ENCODE measurements at places on chromosomes 3 and 15. TPM values are rescaled to one million over a fixed set of nuclear protein-coding genes. Genes with fewer than 3 reads are reported as not detected.

DNA sequence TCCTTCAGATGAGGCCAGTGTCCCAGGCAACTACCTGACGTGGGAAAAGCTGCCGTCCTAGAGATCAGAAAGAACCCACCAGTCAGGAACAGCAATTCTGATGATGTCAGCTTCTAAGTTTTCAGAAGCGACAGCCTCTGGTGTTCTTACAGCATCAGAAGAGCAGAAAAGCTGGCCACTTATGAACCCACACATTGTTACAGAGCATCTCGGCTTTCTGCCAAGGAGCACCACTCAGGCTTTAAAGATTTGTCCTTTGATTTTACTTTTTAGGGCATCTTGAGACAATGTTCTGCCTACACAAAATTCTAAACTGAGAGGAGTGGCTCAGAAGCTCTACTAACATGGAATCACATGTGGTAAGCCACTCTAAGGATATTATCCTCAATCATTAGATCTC lies 49.7 kb upstream of the BOC start:
- DNase-seq: no peak
- H3K4me1 ChIP-seq: no peaks in the 10 kb centered on the region
- peaks cover 9% of the 10 kb centered on the region for H3K27me3 ChIP-seq
- H3K4me3 ChIP-seq: no peak overlapping the region

- H3K27ac ChIP-seq: no peak overlapping the region
- no peak for DNase-seq
- no peaks in the 10 kb centered on the region for H3K4me1 ChIP-seq
- H3K4me3 ChIP-seq: no peak overlapping the region
- no peaks in the 10 kb centered on the region for H3K27me3 ChIP-seq
- peaks cover 17% of the 10 kb centered on the region for H3K36me3 ChIP-seq
Observed at GRCh38 chr3:41277790-41278465, 78.6 kb downstream of the CTNNB1 start.

DNA sequence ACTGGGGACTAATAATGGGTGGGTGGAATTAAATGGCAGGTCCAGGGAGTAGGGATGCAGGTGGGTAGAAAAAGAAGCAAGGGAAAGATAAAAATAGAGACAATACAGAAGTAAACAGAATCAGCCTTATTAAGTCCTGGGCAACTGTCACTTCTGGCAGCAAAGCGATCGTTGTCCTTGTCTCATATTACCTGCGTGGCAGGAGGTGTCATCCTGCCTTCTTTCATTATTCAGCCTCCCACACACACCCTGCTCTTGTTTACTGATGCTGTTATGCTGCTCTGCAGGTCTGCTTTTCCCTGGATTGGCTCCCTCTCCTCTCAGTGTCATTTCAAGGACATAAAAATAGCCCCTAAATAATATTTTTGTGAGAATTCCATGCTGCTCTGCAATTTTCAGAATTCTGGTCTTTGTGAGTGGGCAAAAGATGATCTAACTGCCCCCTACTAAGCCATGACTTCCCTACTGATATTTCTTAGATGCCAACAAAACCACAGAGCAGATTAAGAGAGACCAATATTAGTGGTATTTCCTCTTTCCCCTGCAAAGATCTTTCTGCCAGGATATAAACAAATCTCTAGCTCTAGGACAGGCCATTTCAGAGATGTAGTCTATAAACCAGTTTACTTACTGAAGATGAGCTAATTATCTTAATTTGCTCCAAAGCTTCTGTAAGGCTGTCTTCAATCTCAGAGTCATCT lies 8.5 kb downstream of the VEPH1 start:
- no peak for DNase-seq
- H3K27ac ChIP-seq: no peak overlapping the region
- H3K36me3 ChIP-seq: no peaks in the 10 kb centered on the region
- no peak overlapping the region for H3K4me3 ChIP-seq

DNA sequence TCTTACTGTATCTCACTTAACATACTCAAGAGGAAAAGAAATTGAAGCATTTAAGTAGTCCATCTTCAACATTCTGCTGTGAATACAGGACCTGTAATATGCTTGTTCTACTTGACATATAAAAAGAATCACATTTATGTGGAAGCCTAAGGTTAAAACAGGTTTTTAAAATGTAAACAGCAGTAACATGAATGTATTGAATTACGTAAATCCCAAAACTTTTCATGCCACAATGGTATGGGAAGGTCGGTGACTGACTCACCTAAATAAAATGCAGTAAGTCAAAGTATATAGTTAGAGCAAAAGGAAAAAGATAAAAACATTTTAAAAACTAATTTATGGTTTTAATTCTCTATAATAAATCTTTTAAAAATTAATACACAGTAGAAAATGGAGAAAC lies 115.7 kb upstream of the TJP1 start:
- H3K4me3 ChIP-seq: no peak overlapping the region
- no peaks in the 10 kb centered on the region for H3K36me3 ChIP-seq
- no peak for DNase-seq
- H3K4me1 ChIP-seq: no peaks in the 10 kb centered on the region
- H3K27ac ChIP-seq: no peak overlapping the region

GRCh38 chr3:128319741-128320141 lies 146.9 kb downstream of the DNAJB8 start:
- DNase-seq: no peak
- no peaks in the 10 kb centered on the region for H3K27me3 ChIP-seq
- no peak overlapping the region for H3K27ac ChIP-seq
- peaks cover 13% of the 10 kb centered on the region for H3K36me3 ChIP-seq
- peaks cover 33% of the 10 kb centered on the region for H3K4me1 ChIP-seq

- H3K27me3 ChIP-seq: peaks cover 9% of the 10 kb centered on the region
- no peak overlapping the region for H3K4me3 ChIP-seq
- H3K27ac ChIP-seq: no peak overlapping the region
- DNase-seq: no peak
- H3K4me1 ChIP-seq: peaks cover 7% of the 10 kb centered on the region
- no peaks in the 10 kb centered on the region for H3K36me3 ChIP-seq
Observed at GRCh38 chr15:25674913-25675312, 188.2 kb downstream of the ATP10A start.

GRCh38 chr3:31220431-31220830 lies 312.3 kb upstream of the STT3B start:
- H3K4me1 ChIP-seq: peaks cover 58% of the 10 kb centered on the region
- peaks cover 7% of the 10 kb centered on the region for H3K36me3 ChIP-seq
- H3K27me3 ChIP-seq: no peaks in the 10 kb centered on the region
- DNase-seq: no peak
- H3K4me3 ChIP-seq: no peak overlapping the region
- no peak overlapping the region for H3K27ac ChIP-seq

DNA sequence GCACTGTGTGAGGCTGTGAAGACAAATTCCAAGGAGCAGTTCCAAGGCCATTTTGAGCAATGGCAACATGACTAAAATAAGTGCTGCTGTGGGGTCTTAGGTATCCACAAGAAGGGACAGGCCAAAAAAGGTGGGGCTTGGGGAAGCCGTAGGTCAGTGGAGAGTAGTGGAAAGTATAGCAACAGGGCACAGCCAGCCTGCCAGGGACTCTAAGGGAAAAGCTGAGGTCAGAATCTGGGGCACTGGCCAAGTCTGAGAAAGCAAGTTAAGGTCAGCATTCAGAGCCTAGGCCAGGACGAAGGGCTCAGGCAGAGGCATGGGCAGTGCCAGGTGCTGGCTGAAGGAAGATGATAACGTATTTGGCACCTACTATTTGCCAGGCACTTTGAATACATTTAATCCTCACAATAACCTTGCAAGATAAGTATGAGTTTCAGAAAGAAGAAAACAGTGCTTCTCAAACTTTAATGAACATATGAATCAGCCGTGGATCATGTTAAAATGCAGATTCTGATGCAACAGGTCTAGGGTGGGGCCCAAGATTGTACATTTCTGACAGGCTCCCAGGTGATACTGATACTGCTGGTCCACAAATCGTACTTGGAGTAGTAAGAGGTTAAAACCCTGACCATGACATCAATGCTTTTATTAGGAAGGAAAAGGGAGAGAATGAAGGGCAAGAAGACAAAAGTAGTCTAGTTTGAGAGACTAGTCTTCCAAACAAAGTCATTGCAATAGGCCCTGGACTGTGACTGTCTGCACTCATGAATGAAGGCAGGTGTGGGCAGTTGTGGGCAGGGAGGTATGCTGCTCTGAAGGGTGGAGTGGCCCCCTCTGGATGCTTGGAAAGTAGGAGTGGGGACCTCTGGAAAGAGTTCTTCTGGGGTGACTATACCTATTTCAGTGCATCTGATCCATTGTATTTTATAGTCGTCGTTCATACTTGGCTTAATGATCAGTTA lies 106.3 kb upstream of the ANKRD28 start:
- H3K27me3 ChIP-seq: no peaks in the 10 kb centered on the region
- no peak overlapping the region for H3K27ac ChIP-seq
- no peak for DNase-seq
- no peaks in the 10 kb centered on the region for H3K4me1 ChIP-seq
- H3K36me3 ChIP-seq: no peaks in the 10 kb centered on the region
- H3K4me3 ChIP-seq: no peak overlapping the region

DNA sequence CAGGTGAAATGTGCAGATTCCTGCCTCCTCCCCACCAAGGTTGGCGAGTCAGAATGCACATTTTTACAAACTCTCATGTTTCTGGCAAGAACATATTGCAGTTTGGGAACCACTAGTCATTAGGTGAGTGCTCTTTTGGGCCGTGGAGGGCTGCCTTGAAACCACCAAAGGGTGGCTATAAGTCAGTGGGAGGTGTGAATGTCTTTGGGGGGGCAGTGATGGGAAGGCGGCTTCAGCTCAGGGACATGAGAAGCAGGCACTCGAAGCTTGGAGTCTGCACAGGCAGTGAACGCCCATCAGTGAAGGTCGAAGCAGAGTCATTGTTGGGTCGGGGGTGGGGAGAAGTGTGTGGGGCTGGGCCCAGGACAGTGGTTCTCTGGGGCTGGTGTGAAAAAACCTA lies 1.1 kb downstream of the NOX5 start:
- DNase-seq: no peak
- H3K27ac ChIP-seq: no peak overlapping the region
- H3K4me1 ChIP-seq: no peaks in the 10 kb centered on the region
- peaks cover 2% of the 10 kb centered on the region for H3K36me3 ChIP-seq
- H3K4me3 ChIP-seq: no peak overlapping the region

- H3K36me3 ChIP-seq: no peaks in the 10 kb centered on the region
- H3K27ac ChIP-seq: no peak overlapping the region
- DNase-seq: no peak
- peaks cover 3% of the 10 kb centered on the region for H3K27me3 ChIP-seq
- no peaks in the 10 kb centered on the region for H3K4me1 ChIP-seq
Observed at GRCh38 chr3:151400341-151400740, 15.8 kb upstream of the P2RY12 start.

DNA sequence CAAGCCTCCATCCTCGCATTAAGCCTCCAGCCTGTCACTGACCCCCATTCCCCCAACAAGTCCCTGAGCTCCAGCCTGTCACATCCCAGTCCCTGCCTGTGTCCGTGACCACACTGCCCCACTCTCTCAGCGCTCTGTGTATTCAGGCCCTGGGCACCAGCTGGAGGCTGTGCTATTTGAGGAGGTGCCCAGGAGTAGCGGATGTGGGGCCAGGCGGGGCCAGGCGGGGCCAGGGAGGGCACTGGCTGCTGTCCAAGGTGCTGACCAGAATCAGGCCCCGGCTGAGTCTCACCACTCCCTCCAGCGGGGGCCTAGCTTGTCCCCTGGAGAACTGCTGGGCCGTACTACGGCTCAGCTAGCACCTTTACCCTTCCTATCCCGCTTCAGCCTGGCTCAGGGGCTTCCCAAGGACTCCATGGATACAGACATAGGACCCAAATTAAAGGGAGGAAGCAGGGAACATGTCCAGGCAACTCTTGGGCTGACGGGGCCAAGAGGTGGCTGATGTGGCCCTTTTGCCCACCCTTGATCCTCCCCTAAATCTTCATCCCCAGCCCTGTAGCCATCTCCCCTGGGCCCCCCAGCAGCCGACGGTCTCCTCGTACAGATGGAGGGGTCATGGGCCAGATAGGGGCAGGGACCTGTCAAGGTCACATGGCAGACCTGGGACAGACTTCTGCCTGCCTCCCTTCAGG lies 1.1 kb downstream of the HHATL start:
- peaks cover 2% of the 10 kb centered on the region for H3K4me1 ChIP-seq
- peak; percentile 55 for DNase-seq
- peak overlapping the region; percentile 37 for H3K27ac ChIP-seq
- no peak overlapping the region for H3K4me3 ChIP-seq
- H3K27me3 ChIP-seq: peaks cover 4% of the 10 kb centered on the region

- no peaks in the 10 kb centered on the region for H3K36me3 ChIP-seq
- no peak overlapping the region for H3K4me3 ChIP-seq
- H3K4me1 ChIP-seq: no peaks in the 10 kb centered on the region
- DNase-seq: no peak
Observed at GRCh38 chr15:80441714-80442113, 37.5 kb downstream of the ARNT2 start.

GRCh38 chr3:69890084-69890483 lies 109.4 kb upstream of the SAMMSON start:
- peaks cover 6% of the 10 kb centered on the region for H3K27me3 ChIP-seq
- no peaks in the 10 kb centered on the region for H3K36me3 ChIP-seq
- peak; percentile 13 for DNase-seq
- H3K27ac ChIP-seq: no peak overlapping the region

DNA sequence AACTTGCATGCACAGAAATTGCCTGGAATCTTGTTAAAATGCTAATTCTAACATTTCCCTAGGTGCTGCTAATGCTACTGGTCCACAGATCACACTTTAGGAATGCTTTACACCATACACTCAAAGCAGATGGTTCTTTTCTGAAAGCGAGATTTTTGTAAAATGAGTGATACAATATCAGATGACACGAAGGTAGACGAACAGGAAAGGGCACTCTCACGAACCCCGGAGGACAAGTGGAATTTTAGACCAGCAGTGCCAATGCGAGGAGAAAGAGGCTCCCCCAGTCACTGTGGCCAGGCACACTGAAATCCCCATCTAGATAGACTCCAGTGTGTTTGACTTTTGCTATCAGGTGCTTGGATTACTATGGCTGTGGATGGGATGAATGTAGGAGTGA lies 21.0 kb downstream of the FAIM start:
- H3K4me3 ChIP-seq: no peak overlapping the region
- H3K27ac ChIP-seq: no peak overlapping the region
- DNase-seq: no peak
- H3K4me1 ChIP-seq: peaks cover 4% of the 10 kb centered on the region
- H3K36me3 ChIP-seq: no peaks in the 10 kb centered on the region
- H3K27me3 ChIP-seq: no peaks in the 10 kb centered on the region

- peak; percentile 23 for DNase-seq
- peak overlapping the region; percentile 87 for H3K27ac ChIP-seq
- no peaks in the 10 kb centered on the region for H3K27me3 ChIP-seq
Observed at GRCh38 chr15:77187751-77188464, 117.0 kb upstream of the TSPAN3 start.

The TRPM1 gene
- not detected for total RNA-seq

The GOLGA6D gene
- not detected for total RNA-seq

The ANKRD63 gene
- total RNA-seq: not detected

The SPATA12 gene
- total RNA-seq: not detected

The ZMYND10 gene
- 0.39 TPM for total RNA-seq

The IL20RB gene
- 2.0 TPM for total RNA-seq
